ENCODE measurements at places on chromosomes 3 and 15.
A peak's percentile ranks its signal among the peaks of the same experiment; 100 is the strongest.

DNA sequence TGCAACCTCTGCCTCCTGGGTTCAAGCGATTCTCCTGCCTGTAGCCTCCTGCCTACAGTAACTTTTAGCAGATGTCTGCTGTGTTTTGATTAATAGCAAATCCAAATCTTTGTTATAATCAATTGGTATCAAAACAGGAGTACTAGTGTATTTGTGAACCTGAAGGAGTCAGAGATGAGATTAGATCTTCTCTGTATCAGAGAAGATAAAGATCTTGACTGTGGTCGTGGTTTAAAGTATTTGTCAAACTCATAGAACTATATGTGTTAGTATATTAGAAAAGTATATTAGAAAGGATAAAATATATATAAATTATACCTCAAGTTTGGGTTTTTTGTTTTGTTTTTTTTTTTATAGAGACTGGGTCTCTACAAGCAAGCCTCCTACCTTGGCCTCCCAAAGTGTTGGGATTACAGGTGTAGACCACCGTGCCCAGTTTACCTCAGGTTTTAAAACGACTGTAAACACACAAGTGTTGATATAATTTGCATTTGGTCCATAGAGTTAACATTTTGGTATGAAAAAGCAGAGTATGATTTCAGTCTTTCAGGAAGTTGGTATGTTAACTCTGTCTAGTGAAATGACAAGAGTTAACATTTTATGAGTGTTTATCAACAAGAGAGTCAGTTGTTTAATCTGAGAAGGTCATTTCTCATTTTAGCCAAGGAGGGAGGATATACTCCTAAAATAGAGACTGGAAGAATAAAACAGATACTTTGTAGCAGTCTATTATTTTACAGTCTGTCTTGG is 18.3 kb downstream of the RTF1 start:
- no peak for DNase-seq

GRCh38 chr3:53616321-53616720 is 121.9 kb downstream of the CACNA1D start:
- DNase-seq = no peak

DNA sequence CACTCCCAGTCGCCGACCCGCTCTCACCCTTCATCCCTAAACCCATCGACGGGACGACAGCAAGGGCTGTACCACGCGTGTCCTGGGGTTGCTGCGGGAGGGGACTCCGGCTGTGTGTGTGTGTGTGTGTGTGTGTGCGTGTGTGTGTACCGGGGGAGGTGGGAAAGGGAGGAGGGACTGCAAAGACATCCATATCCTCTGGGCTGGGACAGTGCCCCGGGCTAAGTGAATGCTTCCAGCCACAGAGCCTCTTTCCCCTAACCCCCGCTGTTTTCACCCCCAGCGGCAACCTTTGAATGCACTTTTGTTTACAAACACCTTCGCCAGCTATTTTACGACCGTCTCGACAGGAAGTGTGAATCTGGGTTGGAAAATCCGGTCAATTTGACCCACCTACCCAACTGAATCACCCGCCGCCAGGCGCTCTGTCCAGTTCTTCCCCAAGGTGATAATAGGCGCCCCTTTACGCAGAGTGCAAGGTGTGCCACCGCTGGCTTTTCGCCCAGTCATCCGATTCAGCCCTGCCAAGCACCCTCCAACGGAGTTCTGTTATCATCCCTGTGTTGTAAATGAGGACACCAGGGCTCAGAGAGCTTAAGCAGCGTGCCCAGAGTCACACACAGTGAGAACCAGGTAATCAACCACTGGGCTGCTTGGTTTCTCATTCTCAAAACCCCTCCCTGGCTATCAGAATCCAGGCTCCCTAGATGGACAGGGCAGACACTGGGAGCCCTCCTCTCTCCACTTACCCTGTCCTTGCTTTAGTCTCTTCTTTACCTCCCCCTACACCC is 739 bp upstream of the AMOTL2 start:
- DNase-seq = peak; percentile 60

- no peak for DNase-seq
Measured at GRCh38 chr15:66719471-66719870, 17.4 kb downstream of the SMAD6 start.

GRCh38 chr15:92142242-92143232 is 251.1 kb upstream of the ST8SIA2 start:
- no peak for DNase-seq

- no peak for DNase-seq
Measured at GRCh38 chr3:101513419-101513986, 491 bp upstream of the SENP7 start.

- no peak for DNase-seq
Measured at GRCh38 chr15:72700076-72700475, 14.1 kb downstream of the BBS4 start.

- DNase-seq = no peak
Measured at GRCh38 chr3:160012108-160012507, 23.5 kb downstream of the IL12A start.

GRCh38 chr3:171455603-171456550 is 4.3 kb downstream of the TNIK start:
- no peak for DNase-seq

- no peak for DNase-seq
Measured at GRCh38 chr3:47916201-47916600, 100.0 kb downstream of the MAP4 start.

DNA sequence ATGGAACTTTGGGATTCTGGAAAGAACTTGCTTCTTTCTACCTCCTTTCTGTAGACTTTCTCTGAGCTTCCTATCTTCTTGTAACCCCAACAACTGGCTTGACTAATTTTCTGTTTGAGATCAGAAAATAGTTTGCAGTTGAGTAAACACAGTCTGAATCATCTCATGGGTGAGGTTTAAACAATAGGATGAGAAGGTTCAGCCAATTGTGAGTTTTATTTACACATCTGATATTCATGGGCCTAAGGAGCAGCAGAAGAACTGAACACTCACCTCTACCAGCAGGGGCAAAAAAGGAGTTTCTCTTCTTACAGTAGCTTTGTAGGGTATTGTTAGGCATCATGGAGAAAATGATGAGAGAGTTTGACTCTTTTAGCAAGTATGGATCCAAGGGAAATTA is 54.2 kb downstream of the DTWD1 start:
- no peak for DNase-seq

- no peak for DNase-seq
Measured at GRCh38 chr3:52218026-52218425, 7.4 kb downstream of the TLR9 start.

DNA sequence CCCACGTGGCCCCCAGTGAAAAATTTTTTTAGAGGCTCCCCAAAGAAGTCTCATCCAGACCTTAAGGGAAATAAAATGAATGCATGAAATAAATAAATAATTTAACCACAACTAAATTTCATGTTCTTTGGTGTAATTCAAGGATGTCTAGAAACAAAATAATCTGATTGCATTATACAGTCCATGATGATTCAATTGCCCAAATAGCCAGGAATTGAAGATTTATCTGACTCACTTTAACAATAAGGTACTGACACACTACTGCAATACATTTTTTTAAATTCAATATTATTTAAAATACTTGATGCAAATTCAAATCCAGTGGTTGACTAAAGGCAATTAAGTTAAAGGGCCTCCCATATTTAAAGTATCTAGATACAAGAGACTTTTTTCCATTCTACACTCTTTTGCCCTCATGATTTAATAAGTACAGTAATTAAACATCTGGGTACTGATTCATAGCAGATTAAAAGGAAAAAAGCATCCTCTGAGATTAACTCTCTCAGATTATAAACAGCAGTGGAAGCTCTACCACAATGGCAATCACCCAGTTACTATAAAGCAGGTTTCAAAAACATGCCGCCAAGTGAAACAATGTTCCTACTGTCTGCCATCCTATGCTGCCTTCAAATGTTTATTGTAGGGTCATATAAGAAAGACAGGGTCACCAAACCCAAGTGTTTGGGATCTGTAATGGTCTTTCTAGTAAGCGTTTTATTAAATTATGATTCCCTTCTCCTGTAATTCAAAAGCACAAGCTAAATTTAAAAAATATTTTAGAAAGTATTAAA is 9.9 kb downstream of the UQCC5 start:
- no peak for DNase-seq

DNA sequence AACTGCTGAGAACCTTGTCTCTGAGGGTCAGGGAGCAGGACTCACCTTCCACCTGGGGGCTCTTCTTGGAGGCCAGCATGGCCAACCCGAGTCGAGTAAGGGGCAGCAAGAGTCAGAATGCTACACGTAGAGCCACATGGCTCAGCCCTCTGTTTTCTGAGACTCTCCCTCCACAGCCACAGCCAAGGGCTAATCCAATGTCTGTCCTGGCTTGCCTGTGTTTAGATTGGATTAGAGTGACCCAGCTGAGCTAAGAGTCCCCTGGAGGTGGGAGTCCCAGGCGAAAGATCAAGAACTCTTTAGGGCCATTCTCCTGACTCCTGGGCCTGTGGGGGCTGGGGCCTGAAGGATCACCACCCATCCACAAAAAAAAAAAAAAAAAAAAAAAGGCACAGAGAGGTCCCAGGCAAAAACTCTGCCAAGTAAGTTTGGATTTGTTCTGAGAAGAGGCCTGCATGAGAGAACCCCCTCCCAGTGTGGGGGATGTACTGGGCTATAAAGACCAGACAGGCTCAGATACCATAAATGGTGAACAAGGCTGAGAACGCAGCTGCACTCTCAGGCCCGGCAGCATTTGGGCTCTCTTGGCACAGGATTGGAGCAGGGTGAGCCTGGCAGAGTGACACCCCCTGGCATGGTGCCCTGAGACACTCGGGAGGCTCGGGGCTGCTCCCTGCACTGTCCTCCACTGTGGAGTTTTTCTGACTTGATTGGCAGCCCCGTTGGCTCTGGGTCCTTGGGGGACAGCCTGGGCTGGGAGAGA is 88.0 kb upstream of the OSBPL11 start:
- peak; percentile 70 for DNase-seq

DNA sequence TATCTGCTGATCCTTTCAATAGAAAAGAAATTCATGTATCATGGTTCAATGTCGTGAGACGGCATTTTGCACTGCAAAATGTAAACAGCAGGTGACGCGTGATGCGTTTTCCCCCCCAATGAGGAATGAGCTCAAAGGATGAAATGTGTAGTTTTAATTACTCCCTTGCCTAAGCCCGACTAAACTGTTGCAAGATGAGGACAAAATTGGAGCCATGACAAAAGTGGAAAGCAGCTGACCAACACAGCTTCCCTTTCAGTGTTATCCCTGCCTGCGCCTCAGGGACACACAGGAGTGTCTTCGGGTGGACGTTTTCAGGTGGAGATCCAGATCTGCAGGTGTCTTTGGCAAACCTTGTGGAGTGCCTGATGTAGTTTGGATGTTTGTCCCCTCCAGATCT is 92.0 kb downstream of the GABRG3 start:
- DNase-seq = no peak

DNA sequence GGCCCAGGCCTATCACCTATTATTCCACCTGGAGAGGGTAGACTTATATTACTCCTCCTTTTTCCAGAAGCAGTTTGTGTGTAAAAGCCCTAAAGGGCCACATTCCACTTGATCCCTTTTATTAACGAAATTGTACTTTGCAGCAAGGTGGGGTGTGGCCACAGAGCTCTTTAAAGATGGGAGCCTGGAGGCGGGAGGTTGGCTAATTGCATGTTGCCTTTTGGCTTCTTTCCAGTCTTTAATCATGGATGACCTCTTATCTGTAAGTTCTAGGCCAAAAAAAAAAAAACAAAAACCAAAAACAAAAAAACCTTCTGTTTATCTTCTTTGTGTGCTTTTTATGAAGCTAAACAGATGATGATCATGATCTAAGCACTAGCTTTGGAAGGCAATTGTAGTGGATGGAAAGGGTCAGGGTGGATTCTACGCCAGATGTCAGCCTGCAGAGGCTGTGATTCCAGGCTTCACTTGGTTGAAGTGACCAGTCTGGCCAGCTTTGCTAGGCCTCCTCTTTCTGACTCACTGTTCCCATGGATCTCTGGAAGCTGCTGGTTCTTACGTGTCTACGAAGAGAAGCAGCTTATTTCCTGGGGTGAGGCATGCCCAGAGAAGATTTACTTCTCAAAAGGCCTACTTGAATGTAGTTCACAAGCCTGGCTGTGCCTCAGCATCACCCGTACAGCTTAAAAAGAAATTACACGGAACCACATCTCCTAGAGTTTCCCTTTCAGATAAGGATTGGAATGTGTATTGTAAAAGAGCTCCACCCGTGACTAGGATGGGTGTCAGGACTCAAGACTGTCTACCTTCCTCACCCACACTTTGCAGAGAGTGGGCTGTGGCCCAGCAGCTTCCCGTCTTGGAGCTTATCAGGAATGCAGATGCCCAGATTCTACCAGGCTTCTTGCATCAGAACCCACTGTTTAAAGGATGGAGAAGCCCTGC is 330.9 kb upstream of the C2CD4B start:
- DNase-seq = peak; percentile 81

DNA sequence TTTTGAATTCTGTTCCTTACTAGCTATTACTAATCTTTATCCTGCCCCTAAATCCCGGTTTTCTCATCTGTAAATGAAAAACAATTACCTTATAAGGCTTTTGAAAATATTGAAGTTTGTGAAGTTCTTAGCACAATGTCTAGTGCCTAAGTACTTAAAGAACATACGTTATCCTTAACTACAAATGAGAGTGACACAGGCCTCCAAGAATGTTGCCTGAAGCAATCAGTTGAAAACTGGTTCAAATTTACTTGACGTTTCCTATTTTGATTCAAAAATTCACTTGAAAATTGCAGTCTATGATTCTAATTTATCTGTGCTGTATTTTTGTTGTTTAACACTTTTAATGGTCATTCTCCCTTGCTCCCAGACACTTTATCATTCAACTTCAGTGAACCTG is 3.2 kb downstream of the SENP7 start:
- DNase-seq = no peak

GRCh38 chr3:55524565-55525244 is 37.6 kb upstream of the WNT5A start:
- DNase-seq = no peak

Data from uterus (tissue), 4 donors.